ENCODE measurements at places on chromosomes 12 and 14. TPM values are rescaled to one million over a fixed set of nuclear protein-coding genes. Genes with fewer than 3 reads are reported as not detected.

Gene RHEBL1
- 1.3 TPM for polyA plus RNA-seq

GRCh38 chr14:79658769-79659168 lies 552.5 kb downstream of the DIO2 start:
- DNase-seq, result no peak

- no peak for DNase-seq
Observed at GRCh38 chr12:75257510-75257909, 47.9 kb upstream of the KCNC2 start.

Gene LIN7A
- 24.0 TPM for polyA plus RNA-seq

DNA sequence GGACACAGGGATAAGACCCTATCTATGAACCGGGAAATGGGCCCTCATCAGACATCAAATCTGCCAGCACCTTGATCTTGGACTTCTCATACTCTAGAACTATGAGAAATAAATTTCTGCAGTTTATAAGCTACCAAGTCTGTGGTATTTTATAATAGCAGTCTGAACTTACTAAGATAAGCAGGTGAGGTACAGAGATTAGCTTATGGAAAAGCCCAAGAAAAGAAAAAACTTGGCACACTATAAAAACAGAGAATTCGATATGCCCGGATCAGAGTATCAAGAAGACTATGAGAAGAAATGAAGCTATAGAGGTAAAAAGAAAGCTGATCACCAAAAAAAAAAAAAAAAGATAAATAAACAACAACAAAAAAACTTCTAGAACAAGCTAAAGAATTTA lies 52.6 kb downstream of the EEA1 start:
- no peak for DNase-seq

Gene FITM1
- polyA plus RNA-seq, result 0.23 TPM

- no peak for DNase-seq
Observed at GRCh38 chr12:20063116-20063515, 305.2 kb upstream of the PDE3A start.

Gene FAIM2
- 3.6 TPM for polyA plus RNA-seq

Gene CLEC1A
- polyA plus RNA-seq, result 0.80 TPM

GRCh38 chr14:104230119-104230815 lies 91.9 kb downstream of the KIF26A start:
- DNase-seq, result no peak

GRCh38 chr14:75213172-75213571 lies 36.8 kb upstream of the TMED10 start:
- no peak for DNase-seq

DNA sequence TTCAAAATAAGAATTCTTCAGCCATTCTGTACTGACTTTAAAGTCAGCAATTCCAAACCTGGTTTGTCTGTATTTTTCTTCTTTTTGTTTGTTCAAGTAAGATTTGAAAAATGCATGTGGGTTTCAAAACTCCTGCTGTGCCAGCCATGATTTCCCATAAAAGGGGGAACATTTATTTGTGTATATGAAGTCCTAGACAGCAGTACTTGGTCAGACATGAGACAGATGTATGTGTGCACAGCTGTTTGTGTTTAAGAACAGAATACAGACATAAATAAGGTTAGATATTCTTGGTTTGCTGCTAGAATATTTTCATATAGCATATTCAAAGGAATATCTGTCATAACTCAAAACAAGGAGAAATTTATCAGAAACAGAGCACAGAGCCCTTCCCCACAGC lies 236.0 kb downstream of the ADAMTS20 start:
- no peak for DNase-seq
